ENCODE measurements at places on chromosomes 11 and 22.

DNA sequence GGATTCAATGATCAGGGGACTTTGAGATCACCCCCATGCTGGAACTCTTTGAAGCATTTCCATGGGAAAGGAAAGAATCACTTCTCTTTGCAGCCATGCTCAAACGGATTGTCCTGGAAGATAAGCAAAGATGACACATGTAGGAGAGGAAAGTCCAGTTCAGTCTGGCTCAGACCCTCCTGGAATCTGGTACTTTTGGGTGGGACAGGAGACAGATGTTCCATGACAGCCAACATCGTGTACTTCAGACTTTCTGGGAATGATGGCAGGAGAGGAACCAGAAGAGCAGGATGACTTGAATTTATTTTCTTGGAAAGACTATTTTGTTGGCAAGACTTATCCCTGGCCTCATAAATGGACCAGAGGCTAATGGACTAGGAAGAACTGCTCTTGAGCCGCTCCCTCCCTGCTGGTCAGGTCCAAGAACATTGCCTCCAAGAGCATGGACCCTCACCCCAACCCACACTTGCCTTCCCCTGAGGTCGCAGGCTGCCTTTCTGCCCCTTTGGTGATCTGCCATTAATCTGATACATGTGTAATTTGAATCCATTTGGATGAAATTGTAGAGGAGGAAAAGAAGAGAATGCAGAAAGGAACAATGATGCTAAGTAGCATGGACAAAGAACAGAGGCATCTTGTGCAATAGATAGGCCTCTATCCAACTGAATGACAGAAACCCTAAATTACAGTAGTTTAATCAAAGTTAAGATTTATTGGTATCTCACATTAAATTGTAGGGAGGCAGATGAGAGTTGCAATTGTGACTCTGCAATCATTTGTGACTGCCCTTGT is 201.0 kb downstream of the SNX19 start:
- no peak for DNase-seq

DNA sequence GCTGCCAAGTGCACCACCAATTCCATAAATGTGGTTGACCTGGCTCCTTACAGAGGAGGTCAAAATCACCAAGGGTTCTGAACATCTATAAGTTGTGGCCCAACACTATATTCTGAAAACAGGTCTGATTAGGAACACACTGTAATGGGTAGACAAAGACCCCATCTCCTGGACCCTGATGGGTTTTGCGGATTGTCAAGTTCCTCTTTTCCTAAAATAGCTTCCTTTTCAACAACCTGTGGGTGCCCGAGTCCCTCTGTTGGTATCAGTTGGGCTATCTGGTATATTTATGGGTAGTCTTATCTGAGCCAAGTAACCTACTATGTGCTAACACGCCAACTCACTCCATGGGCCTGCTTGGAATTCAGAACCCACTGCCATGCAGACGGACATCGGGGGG is 9.9 kb upstream of the CACNG2 start:
- no peak for DNase-seq

DNA sequence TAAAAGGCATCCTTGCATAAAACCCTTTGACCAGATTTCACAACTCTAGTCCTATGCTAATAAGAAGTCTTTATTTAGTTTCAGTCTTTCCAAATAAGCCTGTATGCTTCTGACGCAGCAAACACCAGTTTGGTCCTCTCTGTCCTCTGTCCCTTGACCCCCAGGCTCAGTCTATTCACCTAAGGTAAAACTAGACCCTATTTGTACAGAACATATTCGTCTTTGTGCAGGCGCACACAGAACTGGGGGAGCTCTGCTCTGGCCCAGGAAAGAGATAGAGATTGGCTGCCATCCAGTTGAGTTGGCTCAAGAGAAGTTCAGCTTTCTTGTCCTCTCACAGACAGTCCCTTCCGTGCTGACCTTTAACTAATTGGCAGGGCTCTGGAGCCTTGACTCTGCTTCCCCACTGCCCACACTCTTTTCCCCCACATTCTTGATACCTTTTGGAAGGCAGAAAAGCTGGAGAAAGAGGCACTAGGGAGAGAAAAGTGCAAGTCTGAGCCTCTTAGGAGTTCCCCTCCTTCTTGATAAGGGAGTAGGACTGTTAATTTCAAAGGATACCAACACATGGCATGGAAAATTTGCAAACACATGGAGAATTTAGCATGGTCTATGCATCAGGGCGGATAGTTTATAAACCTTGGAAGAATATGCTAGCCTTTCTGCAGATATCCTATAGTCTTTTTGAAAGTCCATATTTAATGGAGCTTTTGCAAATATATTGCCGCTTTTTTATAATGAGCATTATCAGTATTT is 21.2 kb upstream of the PSMA1 start:
- DNase-seq, result no peak

GRCh38 chr11:35747668-35748067 is 85.1 kb downstream of the TRIM44 start:
- DNase-seq, result no peak

- DNase-seq, result no peak
Observed at GRCh38 chr11:119538753-119539152, 115.8 kb upstream of the THY1 start.

DNA sequence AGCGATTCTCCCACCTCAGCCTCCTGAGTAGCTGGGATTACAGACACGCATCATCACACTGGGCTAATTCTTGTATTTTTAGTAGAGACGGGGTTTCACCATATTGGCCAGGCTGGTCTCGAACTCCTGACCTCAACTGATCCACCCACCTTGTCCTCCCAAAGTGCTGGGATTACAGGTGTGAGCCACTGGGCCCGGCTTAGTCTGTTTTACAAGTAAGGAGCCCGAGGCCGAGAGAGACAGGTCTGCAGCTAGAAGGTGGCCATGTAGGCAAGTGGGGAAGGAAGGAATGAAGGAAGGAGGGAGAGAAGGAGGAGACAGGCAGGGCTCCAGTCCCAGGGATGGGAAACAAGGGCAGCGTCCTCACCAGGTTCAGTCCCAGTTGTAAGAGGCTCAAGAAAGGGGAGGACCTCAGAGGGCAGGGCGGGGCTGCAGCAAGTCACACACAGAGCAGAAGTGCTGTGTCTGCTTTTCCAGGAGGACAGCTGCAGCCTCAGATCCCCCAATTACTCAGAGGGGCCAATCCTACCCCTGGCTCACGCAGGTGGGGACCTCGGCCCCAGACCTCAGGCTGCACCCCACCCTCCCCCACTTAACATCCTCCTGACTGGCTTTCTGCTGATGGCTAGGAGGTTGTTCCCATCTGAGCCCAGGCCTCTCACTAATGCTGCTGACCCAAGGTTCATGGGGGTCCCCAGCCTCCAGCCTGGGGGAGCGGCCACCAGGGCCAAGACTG is 53.8 kb upstream of the PRR5 start:
- DNase-seq, result no peak

DNA sequence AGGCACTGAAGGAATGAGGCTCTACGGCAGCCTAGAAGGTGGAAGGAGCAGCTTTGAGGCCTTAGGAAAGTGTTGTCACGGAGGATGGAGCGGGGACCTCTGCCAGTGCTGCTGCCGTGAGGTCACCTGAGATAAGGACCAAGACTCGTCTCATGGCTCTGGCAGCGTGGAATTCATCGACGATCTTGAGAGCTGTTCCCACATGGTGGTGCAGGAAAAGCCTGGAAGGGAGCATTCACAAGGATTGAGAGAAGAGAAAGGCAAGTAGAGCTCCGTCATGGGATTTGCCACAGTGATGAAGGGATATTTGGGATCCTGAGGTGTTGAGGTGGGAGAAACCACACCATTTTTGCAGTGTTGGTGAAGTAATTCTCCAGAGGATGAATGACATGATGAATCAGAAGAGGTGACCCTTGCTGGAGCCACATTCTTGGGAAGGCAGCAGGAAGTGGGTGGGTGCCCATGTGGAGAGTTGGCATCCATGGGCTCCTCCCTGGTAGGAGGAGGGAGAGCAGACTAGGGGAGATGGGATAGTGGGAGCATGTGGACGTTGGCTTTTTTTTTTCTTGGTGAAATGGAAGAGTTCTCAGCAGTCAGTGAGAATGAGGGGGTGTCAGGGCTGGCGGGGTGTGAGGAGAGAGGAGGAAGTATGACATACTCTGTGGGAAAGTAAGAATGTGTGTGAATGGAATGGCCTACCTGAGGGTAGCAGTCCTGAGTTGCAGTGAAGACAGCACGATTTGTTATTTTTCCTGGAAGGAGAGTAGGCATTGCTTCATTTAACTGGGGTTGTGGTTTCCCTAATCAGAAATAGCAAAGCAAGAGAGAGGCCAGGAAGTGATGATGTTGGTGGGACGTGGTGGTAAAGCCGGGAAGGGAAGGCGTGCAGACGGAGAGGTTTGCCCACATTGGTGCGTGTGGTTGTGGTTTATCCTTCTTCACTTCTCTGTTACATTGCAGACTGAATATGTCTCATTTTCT is 11.1 kb downstream of the PPP6R3 start:
- peak; percentile 19 for DNase-seq

GRCh38 chr11:120871924-120872323 is 152.0 kb upstream of the TBCEL start:
- no peak for DNase-seq

GRCh38 chr22:45211435-45211834 is 29.3 kb downstream of the KIAA0930 start:
- no peak for DNase-seq

DNA sequence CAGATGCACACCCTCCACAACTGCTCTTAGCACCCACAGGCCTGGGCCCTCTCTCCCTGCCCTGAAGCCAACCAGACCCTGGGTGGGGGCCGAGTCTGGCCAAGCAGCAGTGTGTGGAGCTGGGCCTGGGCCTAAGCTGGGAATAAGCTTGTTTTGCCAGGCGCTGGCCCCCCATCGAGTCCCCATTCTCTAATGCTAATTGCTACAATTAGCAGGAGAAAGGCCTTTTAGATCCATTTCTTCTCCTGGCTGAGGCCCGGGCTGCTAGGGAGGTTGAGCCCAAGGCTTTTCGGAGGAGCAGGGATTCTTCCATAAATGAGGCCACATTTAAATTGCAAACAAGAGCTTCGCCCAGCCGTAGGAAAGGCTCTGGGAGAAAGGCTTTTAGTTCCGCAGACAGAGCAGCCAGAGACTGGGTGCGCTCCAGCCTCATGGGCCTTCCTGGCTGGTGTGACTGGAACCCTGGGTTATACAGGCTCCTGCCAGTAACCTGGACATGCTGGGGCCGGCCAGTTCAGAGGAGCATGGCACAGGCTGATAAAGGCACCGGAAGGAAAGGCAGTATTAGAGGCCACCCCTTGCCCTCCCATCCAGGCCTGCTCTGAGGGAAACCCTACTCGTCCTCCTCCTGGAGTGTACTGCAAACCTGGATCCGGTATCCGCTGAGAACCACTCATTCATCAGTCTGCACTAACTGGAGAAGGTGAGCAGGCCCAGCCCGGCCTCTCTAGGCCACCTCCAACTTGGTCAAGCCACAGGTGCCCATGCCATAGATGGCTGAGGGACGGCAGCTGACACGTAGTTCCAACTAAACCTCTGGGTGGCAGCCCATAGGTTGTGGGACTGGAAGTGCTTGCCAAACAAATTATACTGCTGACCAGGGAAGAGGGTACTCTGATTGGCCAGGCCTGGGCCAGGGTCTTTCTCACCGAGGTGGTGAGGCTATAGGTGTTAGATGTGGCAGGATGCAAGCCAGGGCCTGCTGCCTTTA is 6.2 kb downstream of the KCNQ1OT1 start:
- no peak for DNase-seq

DNA sequence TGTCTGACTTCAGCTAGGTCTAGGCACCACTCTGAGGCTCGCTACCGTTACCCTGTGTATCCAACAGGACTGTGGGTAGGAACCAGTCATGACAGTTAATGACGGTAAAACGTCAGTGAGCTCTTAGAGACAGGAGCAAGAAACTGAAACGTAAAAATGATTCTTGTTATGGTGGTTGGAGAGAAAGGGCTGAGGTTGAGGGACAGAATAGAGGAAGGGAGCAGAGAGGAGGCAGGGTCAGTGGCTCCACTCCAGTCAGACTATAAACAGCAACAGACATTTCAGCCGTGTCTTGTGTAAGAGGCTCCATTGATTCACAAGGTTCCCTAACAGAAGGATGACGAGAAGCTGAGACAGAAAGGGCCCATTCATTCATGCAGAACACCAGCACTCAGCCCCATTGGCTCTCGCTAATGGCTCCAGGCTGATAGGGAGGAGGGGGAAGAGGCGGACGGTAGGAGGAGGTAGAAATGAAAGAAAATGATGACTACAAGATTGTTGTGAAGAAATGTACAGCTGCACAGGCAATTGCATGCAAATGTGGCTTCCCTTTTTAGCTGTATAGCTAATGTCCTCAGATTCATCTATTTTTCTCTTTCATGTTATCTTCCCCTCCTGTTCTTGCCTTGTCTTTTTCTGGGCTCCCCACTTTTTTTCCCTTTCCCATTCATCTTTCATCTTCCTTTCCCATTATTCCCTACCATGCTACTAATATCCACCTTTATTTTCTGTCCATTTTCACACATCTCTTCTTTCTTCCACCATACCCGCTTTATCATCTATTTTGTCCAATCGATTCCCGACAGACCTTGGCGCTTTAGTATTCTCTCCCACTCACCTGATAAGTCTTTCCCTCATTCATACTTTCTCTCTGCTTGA is 34.3 kb downstream of the ETS1 start:
- peak; percentile 12 for DNase-seq

DNA sequence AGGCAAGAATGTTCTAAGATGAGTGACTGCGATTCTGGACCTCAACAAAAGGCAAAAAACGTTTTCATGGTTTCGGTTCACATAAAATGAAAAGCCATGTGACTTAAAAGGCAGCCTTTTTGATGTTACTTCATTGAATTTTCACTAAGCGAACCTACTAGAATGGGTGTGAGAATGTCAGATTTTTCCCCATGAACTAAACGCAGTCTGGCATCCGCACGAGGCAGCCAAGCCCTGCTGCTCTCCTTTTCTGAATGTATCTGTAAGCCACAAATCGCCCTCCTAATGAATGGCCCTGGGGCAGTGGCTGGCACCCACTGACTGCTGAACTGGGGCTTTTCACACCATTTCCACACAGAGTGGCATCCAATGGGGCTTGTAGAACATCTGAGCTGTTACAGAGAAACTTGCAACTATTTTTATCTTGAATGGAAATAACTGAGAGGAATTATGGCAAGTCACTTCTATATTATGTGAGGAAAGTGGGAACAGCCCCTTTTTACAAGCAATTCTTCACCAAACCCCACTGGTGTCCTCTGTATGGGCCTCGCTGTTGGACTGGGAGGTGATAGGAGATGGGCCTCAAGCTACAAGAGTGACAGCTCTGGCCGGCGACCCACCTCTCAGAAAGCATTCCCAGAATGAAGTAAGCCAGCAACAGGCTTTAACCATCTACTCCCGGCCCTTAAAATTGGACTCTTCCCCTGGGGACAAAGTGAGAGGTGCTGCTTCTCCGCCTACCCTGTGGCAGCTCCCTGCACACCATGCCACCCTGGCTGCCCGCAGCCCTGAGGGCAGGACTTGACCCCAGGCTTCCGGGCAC is 29.4 kb downstream of the PPP2R1B start:
- no peak for DNase-seq

DNA sequence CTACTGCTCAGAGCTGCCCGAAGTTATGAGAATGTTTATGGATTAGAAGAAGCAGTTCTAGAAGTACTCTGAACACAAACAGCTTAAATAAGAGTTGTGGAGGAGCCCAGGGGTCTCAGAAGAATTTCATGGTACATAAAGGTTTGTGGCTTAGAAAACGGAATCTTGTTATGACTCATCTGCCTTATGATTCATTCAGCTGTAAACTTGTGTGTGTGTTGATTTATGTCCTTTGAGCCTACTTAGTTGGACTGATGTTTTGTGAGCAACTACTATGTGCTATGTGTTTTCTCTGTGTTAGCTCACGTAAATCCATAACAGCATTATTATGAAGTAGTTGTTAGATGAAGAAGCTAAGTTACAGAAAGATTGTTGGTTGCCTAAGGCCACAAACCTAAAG is 203.7 kb downstream of the PGR start:
- DNase-seq, result peak; percentile 33
